ENCODE measurements at places on chromosomes 13 and 19.

GRCh38 chr19:13056052-13056660, 46.5 kb downstream of the LYL1 start:
- DNase-seq: no peak

- no peak for DNase-seq
Measured at GRCh38 chr19:12646551-12646950, 20.0 kb downstream of the MAN2B1 start.

- peak; percentile 62 for DNase-seq
Measured at GRCh38 chr19:56507446-56508289, at the start of gene ZNF471. TSS of gene ZNF471 (plus strand) at chr19:56507855. CDS start at chr19:56511572, 3,717 bp downstream.

GRCh38 chr19:41887711-41888382, 4.9 kb downstream of the ARHGEF1 start:
- peak; percentile 65 for DNase-seq

GRCh38 chr19:47271949-47272348, 2.7 kb upstream of the INAFM1 start:
- DNase-seq: no peak

- no peak for DNase-seq
Measured at GRCh38 chr13:99909836-99910619, 61.5 kb downstream of the ZIC5 start.
